ENCODE measurements at places on chromosomes 5 and 9. TPM values are rescaled to one million over a fixed set of nuclear protein-coding genes. Genes with fewer than 3 reads are reported as not detected.

The IL3 gene
- total RNA-seq = not detected

The KLF4 gene
- 3.3 TPM for total RNA-seq

The GDF9 gene
- total RNA-seq = 0.09 TPM

The GLDC gene
- 0.14 TPM for total RNA-seq

The SYK gene
- not detected for total RNA-seq

The TMEM174 gene
- total RNA-seq = not detected

- peaks cover 28% of the 10 kb centered on the region for H3K27me3 ChIP-seq
- H3K4me1 ChIP-seq = peaks cover 56% of the 10 kb centered on the region
- H3K27ac ChIP-seq = peak overlapping the region; percentile 36
- H3K4me3 ChIP-seq = no peak overlapping the region
- no peak for DNase-seq
Observed at GRCh38 chr5:177306674-177307543, 3.3 kb downstream of the PRELID1 start.

DNA sequence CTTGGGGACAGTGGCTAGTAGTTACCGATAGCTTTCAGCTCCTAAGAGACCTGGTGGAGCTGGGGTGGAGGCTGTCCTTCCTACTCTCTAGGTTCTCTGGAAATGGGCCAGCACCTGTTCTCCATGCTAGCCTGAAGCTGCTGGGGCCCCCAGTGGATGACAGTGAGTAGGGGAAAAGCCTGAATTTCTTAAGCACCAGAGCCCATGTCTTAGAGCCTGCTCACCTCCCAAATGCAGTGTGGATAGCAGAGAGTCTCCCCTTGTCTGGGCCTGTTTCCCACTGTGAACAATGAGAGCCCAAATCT, 105.8 kb downstream of the DAB2IP start:
- DNase-seq = no peak
- peaks cover 3% of the 10 kb centered on the region for H3K27me3 ChIP-seq
- peaks cover 9% of the 10 kb centered on the region for H3K36me3 ChIP-seq
- H3K4me3 ChIP-seq = no peak overlapping the region

GRCh38 chr9:107639426-107639825, 149.9 kb upstream of the KLF4 start:
- no peak overlapping the region for H3K4me3 ChIP-seq
- H3K36me3 ChIP-seq = no peaks in the 10 kb centered on the region
- no peak for DNase-seq
- H3K27ac ChIP-seq = peak overlapping the region; percentile 7
- peaks cover 2% of the 10 kb centered on the region for H3K27me3 ChIP-seq

- peak overlapping the region; percentile 13 for H3K4me3 ChIP-seq
- peaks cover 21% of the 10 kb centered on the region for H3K4me1 ChIP-seq
- peak; percentile 83 for DNase-seq
- H3K36me3 ChIP-seq = peaks cover 11% of the 10 kb centered on the region
- H3K27ac ChIP-seq = peak overlapping the region; percentile 81
- H3K27me3 ChIP-seq = no peaks in the 10 kb centered on the region
Observed at GRCh38 chr5:60633341-60633740, 66.6 kb downstream of the DEPDC1B start.

DNA sequence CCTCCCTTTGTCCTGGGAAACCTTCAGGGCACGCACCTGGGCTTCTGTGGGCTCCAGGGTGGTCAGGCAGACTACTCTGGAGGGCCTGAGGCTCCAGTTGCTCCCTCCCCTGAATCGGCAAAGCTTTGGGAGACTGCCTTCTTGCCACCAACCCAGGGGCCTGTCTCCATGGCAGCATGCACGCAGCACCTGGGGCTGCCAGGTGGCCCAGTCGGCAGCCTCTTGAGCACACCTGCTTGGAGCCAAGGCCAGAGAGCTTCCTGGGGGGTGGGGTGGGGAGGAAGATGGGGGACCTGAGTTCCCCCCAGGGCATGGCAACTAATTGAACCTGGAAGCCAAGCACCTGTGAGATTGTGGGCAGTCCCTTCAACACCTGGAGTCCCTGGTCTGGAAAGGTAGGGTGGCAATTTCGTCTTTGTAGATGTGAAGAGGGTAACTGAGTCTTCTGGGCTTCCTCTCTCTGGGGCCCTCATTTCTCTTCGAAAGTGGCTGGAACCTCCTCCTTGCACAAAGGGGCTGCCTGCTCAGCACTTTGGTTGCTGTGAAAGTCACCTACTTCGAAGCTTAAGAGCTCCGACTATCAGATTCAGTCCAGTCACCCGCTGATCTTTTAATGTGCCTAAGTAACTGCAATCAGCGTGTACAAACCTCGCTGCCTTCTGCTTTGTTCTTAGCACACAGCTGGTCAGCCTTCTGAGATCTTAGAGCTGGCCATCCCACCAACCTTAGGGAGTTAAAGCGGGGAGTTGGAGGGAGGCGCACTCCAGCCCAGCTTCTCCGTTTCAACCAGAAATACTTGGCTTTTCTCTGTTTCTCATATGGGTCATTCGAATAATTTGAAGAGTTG, 4.0 kb downstream of the RNF183 start:
- peaks cover 14% of the 10 kb centered on the region for H3K27me3 ChIP-seq
- H3K36me3 ChIP-seq = no peaks in the 10 kb centered on the region
- no peaks in the 10 kb centered on the region for H3K4me1 ChIP-seq
- no peak overlapping the region for H3K27ac ChIP-seq
- no peak overlapping the region for H3K4me3 ChIP-seq

- no peaks in the 10 kb centered on the region for H3K36me3 ChIP-seq
- no peak overlapping the region for H3K4me3 ChIP-seq
- no peak for DNase-seq
Observed at GRCh38 chr5:95042037-95042436, 242.9 kb downstream of the MCTP1 start.
